ENCODE measurements at places on chromosomes 5 and 9.

GRCh38 chr5:91162534-91163381 lies 220.4 kb downstream of the ARRDC3 start:
- peak; percentile 50 for DNase-seq

DNA sequence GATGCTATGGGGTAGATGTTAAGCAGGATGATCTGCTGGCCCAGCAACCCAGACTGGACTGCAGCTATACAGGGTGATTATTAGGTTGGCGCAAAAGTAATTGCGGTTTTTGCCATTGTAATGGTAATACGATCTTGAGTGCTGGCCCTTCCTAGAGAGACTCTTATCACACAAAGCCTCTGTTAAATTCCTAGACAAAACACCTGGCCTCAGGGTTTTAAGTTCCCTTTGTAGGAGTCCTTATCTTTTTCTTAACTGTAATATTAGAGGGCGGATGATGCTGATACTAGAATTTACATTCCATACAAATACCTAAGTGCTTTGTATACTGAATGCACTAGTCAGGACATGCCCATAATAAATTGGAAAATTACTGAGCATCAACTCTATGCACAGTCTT lies 222.2 kb downstream of the NDUFS4 start:
- no peak for DNase-seq

GRCh38 chr9:107332883-107333282 lies 49.8 kb downstream of the RAD23B start:
- DNase-seq, result no peak

- no peak for DNase-seq
Observed at GRCh38 chr9:98964201-98964600, 20.5 kb downstream of the COL15A1 start.

- no peak for DNase-seq
Observed at GRCh38 chr5:139215107-139215975, 17.2 kb upstream of the SIL1 start.

DNA sequence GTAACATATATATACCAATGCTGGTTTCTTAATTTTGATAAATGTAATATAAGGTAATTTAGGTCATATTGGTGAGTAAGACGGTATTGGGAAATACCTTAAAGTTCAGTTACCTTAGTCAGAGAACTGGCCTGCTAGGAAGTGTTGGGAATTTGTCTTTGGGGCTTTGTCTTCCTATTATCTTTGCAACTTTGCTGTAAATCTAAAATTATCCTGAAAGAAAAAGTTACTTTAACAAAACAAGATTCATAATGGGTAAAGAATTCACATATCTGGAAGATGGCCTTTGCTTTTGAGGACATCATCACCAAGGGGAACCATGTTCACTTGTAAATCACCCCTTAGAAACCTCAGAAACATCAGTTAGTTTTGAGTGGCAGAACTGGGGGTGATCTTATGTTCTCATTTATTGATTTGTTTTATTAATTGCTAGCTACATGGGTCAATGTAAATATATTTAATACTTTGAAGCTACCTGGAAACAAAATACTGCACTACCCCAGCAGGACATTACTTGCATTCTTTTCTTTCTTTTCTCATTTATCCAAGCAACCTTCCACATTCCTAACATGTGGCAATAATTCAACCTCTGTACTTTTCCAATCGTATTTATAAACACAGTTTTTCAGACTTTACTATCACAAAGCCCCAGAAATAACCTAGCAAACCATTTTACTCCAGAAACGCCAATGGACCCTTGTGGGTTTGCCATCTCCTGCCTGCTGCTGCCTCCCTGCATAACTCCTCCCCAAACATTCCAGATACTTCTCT lies 41.4 kb downstream of the GLIS3 start:
- DNase-seq, result no peak

GRCh38 chr9:13956107-13956506 lies 357.8 kb downstream of the NFIB start:
- no peak for DNase-seq

DNA sequence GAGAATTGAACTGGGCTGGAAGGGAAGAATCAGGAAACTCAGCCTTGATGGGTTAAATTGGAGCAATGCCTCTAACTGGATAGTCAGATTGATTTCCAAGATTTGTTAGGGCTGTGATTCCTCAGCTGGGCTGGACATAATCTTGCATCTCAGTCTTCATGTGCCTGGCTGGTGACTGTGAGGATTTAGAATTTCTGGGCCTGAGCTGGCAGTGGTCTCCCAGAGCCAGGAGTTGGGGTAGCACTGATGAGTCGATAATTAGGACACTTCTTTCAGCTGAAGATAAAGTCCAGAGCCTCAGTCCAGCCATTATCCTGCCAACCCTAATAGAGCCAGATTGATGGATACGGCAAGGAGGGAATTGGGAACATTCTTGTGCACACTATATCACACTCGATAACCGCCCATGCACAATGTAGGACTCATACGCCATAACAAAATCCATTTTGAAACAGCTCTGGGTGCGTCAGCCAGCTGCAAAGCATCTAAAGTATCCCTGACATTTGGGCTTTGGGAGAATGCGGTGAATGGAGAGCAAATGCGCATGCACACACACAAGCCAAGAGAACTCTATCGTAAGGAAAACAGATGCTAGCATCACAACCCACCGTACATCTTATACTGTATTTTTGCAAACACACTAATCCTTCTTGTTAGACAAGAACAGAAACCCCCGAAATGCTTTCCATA lies 405.1 kb upstream of the KLF4 start:
- DNase-seq, result no peak

- DNase-seq, result no peak
Observed at GRCh38 chr5:145548097-145548496, 287.0 kb downstream of the PRELID2 start.

GRCh38 chr5:1800472-1801221 lies 560 bp upstream of the NDUFS6 start:
- no peak for DNase-seq

DNA sequence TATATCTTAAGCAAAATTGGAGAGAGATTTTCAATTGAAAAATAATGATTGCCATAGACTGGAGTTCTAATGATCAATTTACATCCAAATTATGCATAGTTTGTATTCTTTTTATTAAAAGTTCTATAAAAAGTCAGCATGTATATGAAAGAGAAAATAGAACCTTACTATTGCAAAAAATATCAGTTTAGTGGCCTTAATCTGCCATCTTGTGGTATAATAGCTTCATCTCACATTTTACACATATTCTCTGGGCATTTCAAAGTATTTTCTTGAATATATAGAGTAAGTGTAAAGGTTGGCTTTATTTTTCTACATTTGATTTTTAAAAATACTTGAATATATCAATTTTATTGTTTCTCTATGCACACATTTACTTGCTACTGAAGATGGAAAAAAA lies 1858.6 kb upstream of the CDH9 start:
- no peak for DNase-seq

- no peak for DNase-seq
Observed at GRCh38 chr9:85653153-85653552, 88.6 kb downstream of the AGTPBP1 start.

DNA sequence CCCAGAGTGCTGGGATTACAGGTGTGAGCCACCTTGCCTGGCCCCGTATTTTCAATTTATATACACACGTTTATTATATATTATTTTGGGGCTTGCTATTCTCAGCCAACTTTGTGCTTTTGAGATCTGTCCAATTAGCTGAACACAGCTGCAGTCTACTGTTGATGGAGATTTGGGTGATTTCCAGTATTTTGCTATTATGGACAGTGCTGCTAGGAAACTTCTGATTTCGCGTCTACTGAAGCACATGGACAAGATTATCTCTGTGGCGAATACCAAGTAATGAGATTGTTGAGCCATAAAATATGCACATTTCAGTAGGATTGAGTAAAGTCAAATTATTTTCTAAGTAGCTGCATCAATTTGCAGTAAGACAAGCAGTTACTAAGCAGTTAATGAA lies 1731.2 kb upstream of the CDH6 start:
- no peak for DNase-seq

GRCh38 chr5:150143350-150144245 lies 12.0 kb downstream of the PDGFRB start:
- DNase-seq, result no peak

DNA sequence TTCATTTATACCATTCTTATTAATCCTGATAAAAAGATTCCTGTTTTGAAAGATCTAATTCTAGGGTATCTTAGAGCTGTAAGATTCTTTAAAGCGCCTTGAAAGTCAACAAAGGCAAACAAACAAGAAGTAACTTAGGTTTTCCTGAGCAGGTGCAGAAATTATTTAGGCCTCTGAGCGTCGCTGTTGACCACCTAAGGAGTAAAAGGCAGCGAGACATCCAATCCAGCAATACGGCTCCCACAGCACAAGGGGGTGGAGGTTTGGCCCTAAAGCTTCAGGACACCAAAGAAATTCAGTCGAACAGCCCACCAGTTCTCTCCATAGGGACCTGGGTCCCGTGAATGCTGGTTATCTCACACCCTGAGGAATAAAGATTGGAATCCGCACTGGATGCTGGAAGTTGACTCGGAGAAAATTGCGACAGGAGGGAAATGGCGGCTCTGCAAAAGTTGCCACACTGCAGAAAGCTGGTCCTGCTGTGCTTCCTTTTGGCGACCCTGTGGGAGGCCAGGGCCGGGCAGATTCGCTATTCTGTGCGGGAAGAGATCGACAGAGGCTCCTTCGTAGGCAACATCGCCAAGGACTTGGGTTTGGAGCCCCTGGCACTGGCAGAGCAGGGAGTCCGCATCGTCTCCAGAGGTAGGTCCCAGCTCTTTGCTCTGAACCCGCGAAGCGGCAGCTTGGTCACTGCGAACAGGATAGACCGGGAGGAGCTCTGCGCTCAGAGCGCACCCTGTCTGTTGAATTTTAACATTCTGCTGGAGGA lies at the start of gene PCDHGA2:
TSS of gene PCDHGA2 (plus strand) at position 223 of the 769 bp plus-strand sequence.
- DNase-seq, result no peak

DNA sequence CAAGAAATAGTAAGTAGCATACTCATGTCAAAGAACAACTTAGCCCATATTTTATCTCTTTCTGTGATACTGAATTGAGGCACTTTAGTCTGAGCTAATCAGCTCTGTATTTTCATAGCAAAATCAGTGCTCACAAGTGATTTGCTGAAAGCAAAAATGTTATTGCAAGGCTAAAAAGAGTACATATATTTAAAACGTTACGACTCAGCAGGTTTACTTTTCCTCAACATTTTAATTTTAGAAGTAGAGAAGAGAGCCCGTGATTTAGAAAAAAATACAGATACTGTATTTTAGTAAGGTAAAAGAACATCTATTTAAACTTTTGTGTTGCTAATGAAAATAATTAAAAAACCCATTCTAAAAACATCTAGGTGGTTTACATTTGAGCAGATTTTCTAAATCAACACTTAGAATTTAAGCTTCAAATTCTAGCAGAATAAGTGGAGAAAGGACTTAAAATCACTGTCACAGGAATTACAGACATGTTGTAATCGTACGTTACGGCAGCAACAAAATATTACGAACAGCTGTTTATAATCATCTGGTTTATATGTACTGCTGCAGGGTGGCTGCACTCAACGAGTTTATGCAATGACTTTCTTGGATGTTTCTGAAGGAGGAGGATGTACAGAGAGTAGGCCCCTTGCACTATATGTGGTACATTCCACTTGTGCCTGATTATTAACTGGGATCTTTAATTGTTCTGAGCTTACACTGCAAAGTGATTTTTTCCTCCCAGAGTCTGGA lies 20.1 kb downstream of the SREK1 start:
- DNase-seq, result no peak

- no peak for DNase-seq
Observed at GRCh38 chr5:55173687-55174230, 782 bp upstream of the CDC20B start.

DNA sequence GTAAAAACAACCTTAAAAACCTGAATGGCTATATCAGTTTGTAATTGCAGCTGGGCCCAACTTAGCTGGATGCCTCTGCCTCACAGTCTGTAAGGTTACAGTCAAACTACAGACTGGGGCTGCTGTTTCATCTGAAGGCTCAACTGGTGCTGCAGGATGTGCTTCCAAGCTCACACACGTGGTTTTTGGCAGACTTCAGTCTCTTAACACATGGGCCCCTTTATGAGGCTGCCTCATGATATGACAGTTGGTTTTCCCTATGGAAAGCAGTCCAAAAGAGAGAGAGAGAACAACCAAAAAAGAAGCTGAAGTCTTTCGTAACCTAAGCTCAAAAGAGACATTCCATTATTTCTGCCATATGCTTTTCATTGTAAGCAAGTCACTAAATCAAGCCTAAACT lies 27.4 kb downstream of the CTSL start:
- DNase-seq, result no peak

- no peak for DNase-seq
Observed at GRCh38 chr5:148910216-148910615, 83.8 kb downstream of the ADRB2 start.

GRCh38 chr5:25393256-25393655 lies 748.5 kb upstream of the CDH10 start:
- no peak for DNase-seq

DNA sequence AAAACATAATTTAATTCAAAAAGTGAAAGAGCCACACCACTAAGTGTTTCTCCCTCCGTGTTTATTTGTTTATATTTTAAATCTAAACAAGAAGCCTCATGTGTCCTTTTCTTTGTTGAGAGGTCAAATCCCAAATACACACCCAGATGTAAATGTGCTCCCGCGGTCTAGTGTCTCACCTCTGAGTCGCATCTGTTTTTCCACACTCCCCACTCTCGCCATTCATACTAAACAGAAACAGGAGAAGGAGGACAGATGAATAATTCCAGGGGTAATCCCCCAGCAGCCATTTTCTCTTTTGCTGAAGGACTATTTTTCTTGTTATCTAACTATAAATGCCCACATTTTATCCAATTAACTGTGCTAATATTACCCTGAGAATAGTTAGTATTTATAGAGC lies 361.6 kb upstream of the RIOK2 start:
- no peak for DNase-seq

- no peak for DNase-seq
Observed at GRCh38 chr9:105243015-105243686, 1.3 kb upstream of the SLC44A1 start.

- DNase-seq, result no peak
Observed at GRCh38 chr5:172441262-172441751, 13.0 kb downstream of the SH3PXD2B start.

GRCh38 chr5:1545126-1545804 lies 21.5 kb upstream of the LPCAT1 start:
- DNase-seq, result no peak

GRCh38 chr5:81838307-81838906 lies 87.5 kb upstream of the SSBP2 start:
- DNase-seq, result no peak

DNA sequence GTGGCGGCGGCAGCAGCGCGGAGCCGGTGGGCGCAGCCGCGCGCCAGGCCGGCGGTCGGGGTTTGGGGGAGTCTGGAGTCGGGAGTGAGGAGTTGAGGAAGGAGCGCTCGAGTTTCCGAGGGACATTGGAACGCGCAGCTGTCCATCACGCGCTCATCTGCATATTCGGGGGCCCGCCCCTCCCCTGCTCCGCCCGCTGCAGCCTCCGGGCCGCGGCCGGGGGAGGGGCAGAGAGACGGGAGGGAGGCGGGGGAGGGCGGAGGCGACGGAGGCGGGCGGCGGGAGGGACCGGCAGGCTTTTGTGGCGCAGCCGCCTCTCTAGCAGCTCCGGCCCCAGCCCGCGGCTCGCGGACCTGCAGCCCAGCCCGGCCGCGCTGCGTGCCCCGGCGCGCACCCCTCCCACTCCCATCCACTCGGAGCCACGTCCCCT lies at the start of gene IRX2:
TSS of gene IRX2 (minus strand) at position 86 of the 430 bp plus-strand sequence. CDS start 264 bp downstream, outside the sequence.
- DNase-seq, result no peak

- DNase-seq, result no peak
Observed at GRCh38 chr5:38598994-38599617, 42.7 kb upstream of the LIFR start.
